ENCODE measurements at places on chromosomes 4 and X.

DNA sequence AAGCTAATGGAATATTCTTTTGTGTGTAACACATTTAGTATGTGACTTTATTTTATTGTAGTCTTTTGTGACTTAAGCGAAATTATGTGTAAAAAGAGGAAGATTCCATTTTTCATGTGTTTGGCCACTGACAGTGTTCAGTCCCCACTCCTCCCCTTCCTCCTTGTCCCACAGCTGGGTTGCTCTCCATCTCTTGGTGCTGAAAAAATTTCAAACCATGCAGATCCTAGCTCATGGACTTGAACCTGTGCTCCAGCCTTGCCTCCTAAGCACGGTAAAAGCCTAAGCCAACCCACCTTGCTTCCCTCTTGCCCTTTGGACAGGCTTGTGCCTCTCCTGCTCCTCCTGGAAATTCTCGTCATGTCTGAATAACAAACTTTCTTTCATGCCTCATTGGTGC lies 2008.5 kb upstream of the TENM3 start:
- DNase-seq, result peak; percentile 45

GRCh38 chr4:76476571-76476970 lies 41.5 kb downstream of the SHROOM3 start:
- DNase-seq, result no peak

GRCh38 chr4:126558596-126558995 lies 1074.2 kb upstream of the INTU start:
- DNase-seq, result no peak

GRCh38 chr4:7189066-7189465 lies 3.3 kb upstream of the SORCS2 start:
- DNase-seq, result no peak

- DNase-seq, result no peak
Observed at GRCh38 chr4:166039822-166040221, 166.8 kb downstream of the TLL1 start.

DNA sequence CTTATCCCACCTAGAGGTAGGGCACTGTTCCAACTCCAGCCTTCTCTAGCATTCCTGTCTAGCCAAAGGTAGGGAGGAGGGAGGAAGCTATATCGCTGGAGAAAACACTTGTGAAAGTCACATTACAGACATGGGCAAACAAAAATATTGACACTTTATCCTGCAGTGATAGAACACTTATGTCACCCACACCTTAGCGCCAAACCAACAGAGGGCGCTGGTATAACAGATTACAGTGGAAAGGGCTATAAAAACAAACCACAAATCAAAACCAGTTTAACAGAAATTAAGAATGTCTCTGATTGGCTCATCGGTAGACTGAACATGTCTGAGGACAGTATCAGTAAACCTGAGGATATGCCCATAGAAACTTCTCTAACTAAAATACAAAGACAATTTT lies 451.3 kb downstream of the TLL1 start:
- DNase-seq, result peak; percentile 38

DNA sequence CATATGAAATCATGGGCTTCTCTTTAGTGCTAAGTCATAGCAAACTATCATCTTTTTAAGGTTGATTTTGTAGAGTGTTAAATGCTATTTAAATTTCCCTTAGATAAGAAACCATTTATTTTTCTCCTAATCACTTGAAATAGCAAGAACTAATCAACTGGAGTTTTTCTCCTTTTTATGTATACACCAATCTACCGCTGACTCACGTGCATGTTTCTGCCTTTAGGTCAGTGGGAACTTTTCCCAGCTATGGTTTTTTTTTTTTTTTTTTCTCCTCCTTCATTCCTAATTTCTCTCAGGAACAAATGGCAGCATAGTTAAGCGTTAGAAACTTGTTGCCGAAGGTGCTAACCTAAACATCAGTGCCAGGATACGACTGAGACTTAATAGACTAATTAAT lies 176.4 kb downstream of the BMPR1B start:
- DNase-seq, result no peak

DNA sequence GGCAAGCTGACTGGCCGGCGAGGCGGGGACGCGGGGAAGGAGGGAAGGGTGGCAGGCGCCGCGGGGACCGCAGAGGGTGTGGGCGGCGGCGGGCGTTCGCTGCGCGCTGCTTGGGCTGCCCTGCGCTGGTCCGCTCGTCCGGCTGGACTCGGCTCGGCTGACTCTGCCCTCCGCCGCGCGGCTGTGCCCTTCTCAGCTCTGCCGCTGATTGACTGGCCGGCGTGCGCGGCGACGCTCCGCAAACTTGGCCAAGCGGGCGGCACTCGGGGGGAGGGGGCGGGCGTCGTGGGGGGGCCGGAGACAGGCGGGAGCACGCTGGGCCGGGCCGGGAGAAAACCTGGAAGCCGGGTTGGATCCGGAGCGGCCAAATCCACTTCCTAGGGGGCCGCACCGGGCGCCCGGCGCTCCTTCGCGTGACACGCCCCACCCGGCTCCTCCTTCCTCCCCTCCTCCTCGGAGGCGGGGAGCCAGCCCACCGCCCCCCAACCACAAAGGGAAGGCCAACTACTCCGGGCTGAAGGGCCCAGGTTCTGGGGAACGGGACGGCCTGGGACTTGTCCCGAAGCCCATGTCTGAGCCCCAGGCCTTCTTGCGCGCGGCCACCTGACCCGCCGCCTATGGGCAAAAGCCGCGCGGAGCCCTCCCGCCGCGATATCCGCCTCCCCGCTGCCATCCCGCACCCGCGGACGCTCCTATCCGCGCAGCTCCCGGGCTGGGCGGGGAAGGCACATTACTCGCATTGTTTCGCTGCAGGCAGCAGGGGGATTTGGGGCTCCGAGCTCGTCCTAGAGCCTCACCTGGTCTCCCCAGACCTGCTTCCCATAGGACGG lies at the start of gene GPC4:
GPC4 (minus strand) TSS at position 214 of the 830 bp plus-strand sequence. CDS start 524 bp downstream, outside the sequence.
- no peak for DNase-seq

GRCh38 chr4:146330392-146330791 lies 116.1 kb downstream of the REELD1 start:
- DNase-seq, result no peak

GRCh38 chrX:7904562-7904961 lies 22.7 kb downstream of the PNPLA4 start:
- no peak for DNase-seq

DNA sequence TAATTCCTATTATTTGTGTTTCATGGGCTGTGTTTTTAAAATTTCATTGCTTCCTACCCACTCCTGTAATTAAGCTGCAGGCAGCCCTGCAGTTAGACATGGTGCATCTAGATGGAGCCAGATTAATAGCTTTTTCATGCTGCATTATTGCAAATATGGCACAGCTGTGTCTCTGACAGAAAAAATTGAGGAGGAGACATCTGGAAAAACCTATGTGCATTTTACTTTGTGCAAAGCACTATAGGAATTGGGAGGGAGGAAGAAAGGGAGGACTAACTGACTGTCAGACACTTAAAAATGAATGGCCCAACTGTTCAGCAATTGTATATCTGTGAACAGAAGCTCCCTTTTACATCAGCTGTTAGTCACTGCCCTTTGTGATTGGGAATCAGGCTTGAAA lies 8.1 kb upstream of the RPGR start:
- no peak for DNase-seq

DNA sequence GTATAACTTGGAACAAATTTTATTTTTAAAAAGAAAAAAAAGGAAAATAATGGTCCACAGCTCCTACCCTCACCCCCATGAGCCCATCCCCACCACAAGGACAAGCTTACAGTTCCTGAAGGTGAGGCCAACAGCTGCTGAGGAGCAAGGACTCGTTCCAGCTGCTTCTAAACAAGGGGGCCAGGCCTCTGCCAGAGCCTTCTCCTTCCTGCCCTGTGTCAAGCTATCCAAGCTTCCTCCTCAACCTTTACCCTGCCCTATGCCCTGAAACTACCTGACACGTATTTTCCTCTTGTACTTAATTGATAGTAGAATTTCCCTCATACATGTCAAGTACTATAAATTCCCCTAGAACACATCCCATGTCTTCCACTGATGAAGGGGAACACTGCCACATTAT lies 8.8 kb downstream of the SH3D19 start:
- DNase-seq, result no peak

Data from MV-4-11 (cell line).